ENCODE measurements at places on chromosomes 6 and 20.
A peak's percentile ranks its signal among the peaks of the same experiment; 100 is the strongest.

DNA sequence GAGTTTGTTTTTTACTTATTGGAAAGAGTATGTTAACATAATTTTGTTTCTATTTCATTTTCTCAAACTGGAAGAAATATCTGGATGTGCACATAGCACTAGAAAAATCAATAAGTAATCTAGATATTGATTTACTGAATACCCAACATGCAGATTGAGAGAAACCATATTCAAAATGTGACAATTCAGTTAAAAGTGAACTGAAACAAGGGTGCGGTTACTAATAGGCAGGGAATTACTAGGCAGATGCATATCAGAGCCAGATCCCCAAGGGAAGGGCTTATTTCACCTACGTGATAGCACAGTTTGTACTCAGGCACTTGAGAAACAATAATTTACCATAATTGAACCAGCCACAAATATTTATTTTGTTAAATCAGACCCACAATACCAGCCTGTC is 493.1 kb upstream of the FLRT3 start:
- DNase-seq = peak; percentile 25

DNA sequence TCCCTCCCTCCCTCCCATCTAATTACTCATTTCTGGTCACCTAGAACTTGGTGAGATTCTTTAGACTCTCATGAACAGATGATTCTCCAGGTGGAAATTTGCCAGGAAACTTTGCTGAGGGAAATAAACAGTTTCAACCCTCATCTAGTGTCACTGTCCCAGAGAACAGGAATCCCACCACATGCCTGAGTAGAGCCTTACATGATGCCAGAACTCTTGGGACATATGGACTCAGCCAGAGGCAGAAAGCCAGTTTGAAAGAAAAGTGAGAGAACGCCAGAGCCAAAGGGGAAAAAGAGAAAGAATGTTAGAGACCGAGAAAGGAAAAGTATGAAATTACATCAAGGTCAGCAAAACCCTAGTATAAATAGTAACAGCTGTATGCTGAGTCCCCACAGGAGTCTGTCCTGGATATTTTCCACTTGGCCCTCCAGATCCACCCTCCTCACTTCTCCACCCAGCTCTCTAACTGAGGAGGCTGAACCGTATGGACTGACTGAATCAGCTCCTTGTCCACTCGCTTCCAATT is 127.5 kb upstream of the COL21A1 start:
- no peak for DNase-seq

- DNase-seq = no peak
These were observed 818.0 kb downstream of the MAFB start for GRCh38 chr20:39871013-39871412.

DNA sequence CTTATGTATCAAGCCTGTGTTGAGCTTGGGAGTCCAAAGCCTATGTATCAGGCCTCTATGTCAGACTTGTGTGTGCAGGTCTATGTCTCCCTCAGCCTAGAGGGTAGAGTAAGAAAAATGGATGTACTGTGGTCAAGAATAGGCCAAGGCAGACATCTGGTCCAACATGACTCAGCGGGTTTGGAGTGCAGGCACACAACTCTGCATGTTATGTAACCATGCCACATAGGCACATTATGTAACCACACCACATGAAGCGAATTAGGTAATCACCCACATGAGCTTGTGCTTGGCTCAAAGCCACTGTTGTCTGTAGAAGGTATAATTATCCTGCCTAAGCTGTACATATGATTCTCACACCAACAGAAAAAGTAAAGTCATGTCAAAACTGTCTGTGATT is 1190.5 kb upstream of the EYS start:
- DNase-seq = no peak

DNA sequence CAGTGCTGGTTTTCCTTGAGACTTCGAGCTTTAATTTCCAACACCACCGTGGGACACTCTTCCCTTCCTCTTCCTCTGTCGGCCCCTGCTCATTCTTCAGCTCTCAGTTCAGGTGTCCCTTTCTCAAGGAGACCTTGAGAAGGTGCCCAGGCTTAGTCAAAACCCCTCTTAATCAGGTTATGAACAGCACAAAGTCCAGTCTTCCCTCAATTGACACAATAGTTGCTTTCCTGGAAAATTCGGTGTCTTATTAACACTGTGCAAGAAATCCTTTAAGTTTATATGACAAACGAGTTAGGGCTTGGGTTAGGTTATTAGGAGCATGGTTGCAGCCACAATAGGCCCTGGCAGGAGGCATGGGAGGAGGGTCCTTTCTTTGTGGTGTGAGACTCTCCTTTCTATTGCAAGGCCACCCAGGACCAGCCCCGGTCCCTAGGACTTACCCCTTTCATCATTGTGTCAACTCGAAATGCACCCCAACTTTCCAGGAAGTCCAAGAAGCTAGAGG is 1.5 kb upstream of the NSFL1C start:
- DNase-seq = no peak

GRCh38 chr6:12767016-12767415 is 50.4 kb downstream of the PHACTR1 start:
- no peak for DNase-seq

DNA sequence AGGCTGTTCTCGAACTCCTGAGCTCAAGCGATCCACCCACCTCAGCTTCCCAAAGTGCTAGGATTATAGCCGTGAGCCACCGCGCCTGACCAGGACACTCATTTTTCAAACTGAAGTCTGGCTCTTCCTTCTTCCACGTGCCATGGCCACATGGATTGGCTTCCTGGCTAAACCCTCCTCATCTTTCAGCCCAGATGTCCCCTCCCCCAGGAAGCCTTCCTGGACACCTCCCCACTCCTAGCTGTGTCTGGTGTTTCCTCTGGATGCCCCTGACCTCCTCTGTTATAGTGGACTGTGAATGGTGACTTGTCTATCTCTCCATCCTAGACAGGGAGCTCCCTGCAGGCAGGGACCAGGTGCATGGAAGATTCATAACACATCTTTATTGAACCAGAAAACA is 57.2 kb downstream of the RIPOR3 start:
- DNase-seq = no peak

GRCh38 chr6:125832391-125833117 is 41.8 kb downstream of the NCOA7 start:
- no peak for DNase-seq

DNA sequence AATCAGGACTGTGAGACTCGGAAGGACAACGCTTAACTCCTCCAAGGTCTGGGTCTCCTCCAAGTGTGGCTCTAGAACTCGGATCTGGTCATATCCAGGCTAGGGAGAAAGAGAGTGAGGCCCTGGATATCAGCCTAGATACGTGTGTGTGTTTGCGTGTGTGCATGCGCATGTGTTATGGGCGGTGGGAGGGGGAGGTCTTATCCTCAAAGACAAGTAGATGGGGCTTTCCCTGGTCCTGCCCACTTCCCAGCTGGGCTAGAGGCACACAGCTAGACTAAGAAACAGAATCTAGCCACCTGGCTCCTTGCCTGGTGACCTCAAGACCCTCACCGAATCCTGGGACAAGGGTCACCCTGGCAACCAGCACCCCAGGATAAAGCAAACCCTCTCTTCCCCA is 13.2 kb downstream of the CPNE5 start:
- DNase-seq = no peak

GRCh38 chr6:149154261-149154821 is 163.2 kb upstream of the TAB2 start:
- no peak for DNase-seq

GRCh38 chr20:59456342-59457279 is 147.7 kb upstream of the PHACTR3 start:
- no peak for DNase-seq

DNA sequence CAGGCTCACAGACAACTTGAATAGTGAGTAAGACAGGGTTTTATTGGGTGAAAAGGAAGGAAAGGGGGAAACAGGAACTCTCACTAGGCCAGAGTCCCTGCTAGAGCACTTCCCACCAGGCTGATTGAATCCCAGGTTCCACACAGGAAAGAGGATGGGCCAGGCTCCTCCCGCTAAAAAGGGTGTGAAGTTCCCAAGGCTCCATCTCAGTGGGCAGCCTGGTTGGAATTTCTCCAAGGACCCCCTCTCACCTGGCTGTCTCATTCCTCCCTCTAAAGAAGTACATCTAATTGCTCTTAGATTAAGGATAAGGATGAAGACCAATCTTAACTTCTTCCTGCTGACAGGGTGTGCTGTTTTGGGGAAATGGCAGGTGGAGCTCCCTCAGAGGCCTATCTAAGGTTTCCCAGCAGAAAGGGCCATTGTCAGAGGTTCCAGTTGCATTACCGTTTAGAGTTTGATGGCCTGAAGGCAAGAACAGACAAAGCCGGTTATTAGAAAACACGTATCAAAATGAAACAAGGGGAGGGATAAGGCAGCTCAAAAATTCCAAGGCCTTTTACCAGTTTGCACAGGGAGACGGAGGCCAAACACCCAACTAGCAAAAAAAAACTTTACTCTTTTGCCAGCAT is 21.5 kb downstream of the COL19A1 start:
- DNase-seq = no peak

- no peak for DNase-seq
These were observed 293.6 kb upstream of the PRND start for GRCh38 chr20:4427940-4428586.

GRCh38 chr6:17429383-17430061 is 36.1 kb downstream of the CAP2 start:
- no peak for DNase-seq

GRCh38 chr6:69343851-69344250 is 453.0 kb downstream of the LMBRD1 start:
- no peak for DNase-seq

- DNase-seq = no peak
These were observed 50.7 kb upstream of the INSM1 start for GRCh38 chr20:20317195-20317594.

Data from GM20000 (cell line).